ENCODE measurements at places on chromosomes 5 and 9. TPM values are rescaled to one million over a fixed set of nuclear protein-coding genes. Genes with fewer than 3 reads are reported as not detected.

OBP2B gene
- polyA plus RNA-seq = not detected

GADD45G gene
- polyA plus RNA-seq = 14.3 TPM

HRH2 gene
- 0.94 TPM for polyA plus RNA-seq

ROPN1L gene
- polyA plus RNA-seq = 0.25 TPM

HAVCR1 gene
- not detected for polyA plus RNA-seq

C5orf47 gene
- not detected for polyA plus RNA-seq

NR5A1 gene
- not detected for polyA plus RNA-seq

TPD52L3 gene
- not detected for polyA plus RNA-seq

GRCh38 chr5:107146901-107147300 is 523.8 kb downstream of the EFNA5 start:
- DNase-seq = no peak

GRCh38 chr9:68530618-68531017 is 10.1 kb downstream of the TMEM252 start:
- DNase-seq = no peak

GRCh38 chr9:130680836-130681768 is 12.5 kb upstream of the EXOSC2 start:
- peak; percentile 66 for DNase-seq

DNA sequence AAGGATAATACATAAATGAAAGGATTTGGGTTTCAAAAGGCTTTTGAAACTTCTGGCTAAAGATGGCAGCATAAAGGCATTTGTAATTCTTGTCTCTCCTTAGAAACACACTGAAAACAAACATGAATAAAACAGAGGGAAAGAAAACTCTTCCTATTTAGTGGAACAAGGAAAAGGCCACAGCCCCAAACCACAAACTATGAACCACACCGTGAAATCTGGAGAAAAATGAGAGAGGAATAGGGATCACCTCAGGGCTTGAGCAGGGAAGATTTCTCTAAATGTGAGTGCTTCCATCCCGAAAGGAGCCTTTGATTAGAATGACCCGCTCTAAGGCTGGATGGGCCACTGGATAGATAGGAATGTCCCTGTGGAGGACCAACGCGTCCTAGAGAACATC is 119.6 kb downstream of the SEC61B start:
- no peak for DNase-seq

DNA sequence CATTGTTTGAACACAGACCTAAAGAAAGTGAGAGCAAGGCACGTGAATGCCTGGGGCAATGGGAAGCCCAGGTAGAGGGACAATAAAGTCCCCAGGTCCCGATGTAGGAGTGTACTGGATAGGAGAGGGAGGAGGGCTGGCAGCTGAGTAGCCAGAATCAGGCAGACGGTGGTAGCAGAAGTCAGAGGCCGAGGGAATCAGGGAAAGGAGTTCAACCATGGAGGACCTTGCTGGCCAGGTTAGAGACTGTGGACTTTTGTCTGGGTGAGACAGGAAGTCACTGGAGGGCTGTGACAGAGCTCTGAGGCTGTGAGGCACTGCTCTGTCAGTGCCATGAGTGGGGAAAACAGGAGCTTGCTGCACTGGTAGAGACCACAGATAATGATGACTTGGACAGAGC is 248.2 kb downstream of the EFNA5 start:
- no peak for DNase-seq

DNA sequence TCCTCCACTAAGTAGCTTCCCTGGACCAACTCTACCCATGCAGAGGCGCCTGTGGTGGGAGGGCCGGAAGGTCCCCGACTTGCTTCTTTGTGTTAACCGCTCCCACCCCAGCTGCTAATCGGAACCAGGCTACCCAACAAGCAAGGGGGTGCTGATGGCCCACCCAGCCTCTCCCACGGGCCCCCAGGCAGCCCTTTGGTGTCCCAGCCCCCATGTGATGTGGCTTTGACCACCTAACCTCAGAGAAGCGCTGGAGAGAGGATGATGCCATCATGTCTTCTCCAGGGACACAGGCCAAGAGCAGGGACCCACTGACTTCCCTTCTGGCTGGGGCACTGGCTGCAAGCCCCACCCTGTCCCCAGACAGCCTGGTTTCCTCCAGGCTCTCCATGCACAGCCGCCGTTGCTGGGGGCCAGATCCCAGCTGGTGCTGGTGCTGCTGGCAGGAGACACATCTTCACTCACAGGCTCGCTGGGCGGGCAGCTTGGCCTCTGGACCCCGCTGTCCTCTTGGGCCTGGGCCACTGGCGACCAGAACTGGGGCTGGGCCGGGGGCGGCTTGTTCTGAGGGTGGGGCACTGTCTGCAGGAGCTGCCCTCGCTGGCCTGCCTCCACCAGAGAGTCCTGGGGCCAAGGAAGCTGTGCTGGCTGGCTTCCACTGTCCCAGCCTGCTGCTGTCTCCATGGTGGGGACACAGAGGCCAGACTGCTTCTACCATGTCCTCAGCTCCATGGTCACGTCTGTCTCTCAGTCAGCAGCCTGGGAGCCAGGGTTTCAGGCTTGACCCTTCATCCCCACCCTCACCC is 27.8 kb downstream of the LAMC3 start:
- DNase-seq = no peak

DNA sequence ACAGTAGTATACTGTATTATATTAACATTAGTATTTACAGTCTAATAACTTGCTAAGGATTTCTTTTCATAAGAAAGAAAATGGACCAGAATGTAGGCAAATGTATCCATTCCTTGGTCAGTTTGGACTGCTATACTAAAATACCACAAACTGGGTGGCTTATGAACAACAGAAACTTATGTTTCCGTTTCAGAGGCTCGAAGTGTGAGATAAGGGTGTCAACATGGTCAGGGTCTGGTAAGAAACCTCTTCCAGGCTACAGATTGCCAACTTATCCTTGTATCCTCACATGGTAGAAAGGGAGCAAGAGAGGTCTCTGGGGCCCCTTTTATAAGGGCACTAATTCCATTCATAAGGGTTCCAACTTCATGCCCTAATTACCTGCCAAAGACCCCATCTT is 9.2 kb upstream of the ESM1 start:
- no peak for DNase-seq

GRCh38 chr9:78278177-78278777 is 18.6 kb upstream of the PSAT1 start:
- no peak for DNase-seq

GRCh38 chr9:9951556-9952160 is 661.1 kb downstream of the PTPRD start:
- DNase-seq = no peak

DNA sequence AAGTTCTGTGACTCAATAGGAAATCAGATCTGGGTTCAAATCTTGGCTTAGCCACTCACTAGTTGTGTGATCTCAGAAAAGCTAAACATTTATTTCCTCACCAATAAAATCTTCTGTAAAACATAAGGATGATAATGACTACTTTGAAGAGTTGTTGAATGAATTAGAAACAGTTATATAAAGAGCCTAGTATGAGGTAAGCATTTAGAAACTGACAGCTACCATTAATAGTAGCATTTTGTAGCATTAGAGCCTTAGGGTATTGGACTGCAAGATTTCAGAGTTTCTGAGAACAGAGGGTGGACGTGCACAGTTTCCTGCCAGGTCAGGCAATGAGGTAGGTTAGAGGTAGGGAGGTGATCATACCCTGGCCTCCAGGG is 293.2 kb downstream of the CWC27 start:
- DNase-seq = no peak

DNA sequence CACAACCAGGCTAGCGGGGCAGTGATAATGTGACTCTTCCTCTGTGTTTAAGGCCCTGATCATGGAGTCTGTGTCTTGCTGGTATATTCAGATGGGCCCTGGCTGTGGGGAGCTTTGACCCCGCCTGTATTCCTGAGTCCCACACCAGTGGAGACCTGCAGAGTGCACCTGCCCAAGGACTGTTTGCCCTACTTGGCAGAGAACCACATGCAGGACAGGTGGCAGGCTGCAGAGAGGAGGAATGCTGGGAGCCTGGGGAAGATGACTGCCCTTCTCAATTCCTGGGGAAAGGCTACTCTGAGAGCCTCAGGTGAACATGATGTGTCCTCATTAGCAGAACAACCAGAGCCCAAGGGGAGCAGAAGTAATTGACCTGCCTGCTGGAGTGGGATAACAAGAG is 36.2 kb downstream of the IARS1 start:
- DNase-seq = no peak

DNA sequence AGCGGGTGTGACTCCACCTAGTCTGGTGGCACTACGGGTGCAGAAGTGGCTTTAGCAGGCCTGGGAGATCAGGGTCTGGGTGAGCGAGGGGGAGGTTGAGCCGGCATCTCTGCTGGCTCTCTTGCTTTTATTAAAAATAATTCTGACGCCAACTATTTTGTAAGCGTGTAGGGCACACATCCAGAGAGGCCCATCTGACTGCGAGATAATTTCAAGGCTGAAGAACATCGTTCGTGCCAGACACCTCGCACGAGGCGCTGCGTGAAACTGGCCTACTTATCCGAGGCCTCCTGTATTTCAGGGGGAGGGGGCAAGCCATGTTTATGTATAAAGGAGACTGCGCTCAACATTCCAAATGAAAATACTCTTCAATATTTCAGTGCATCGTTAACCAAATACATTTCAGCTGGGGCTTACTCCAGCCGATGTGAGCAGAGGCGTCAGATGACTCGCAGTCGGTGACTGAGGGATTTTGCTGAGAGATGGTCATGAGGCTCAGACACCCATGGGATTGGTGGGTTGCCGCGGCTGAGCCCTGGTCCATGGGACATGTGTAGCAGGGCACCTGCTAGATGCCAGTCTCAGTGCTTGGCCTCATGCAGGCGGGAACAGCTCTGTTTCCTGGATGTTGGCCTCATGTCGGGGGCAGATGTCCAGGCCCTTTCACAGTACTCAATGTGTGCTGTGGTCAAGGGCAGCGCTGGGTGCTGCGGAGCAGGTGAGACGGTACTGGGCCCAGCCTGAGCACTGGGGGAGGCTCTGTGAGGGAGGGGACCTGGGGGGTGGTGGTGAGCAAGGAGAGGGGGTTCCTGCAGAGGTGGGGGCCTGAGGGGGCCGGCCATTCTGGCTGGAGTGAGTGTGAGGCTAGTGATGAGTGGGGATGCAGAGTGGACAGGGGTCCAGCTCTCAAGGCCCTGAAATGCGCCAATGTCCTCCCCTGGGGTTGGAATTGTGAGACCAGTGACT is 201.5 kb downstream of the DAB2IP start:
- peak; percentile 46 for DNase-seq

- DNase-seq = no peak
Observed at GRCh38 chr9:134794663-134795370, 85.8 kb upstream of the FCN2 start.

- no peak for DNase-seq
Observed at GRCh38 chr5:98982880-98983279, 54.1 kb upstream of the CHD1 start.

DNA sequence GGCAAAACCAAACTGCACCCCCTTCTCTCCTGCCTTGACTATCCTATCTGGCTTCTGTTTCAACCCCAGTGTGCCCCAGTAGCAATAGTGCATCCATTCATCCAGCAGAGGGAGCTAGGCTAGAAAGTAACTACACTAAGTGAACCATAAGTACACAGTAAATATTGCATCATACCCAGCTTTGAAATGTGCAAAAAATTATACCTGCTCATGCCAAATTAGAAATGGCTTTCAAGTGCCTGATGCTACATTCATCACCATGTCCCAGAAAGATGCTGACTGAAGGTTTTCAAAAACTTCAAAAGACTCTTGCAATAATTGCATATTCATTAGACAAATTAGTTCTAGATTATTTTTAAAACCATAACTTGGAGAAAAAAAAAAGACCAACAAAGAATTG is 153.5 kb downstream of the PRELID2 start:
- DNase-seq = no peak

DNA sequence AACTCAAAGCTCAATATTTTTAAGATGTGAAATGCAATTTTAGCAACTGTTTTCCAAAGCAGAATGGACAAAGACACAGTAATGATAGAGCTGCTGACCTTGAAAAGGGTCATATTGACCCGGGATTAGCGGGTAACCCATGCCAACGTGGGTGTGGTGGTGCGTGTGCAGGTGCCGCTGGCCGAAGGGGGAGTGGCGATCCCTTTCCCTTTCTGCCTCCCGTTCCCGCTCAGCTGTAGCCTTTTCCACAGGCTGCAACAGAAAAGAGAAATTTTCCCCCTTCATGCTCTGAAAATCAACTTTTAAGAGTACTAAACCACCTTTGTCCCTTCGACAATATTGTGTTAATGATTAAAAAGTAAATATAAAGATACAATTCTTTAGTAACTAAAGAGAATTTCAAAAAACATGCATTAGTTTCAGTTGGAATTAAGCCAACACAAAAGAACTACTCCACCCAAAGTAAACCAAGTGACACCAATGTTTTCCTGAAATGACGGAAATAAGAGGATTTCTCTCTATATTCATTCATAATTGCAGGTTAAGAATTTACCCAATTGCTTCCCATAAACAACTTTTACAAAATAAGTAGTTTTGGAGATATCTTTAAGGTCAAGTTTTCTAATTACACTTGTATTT is 105.2 kb downstream of the ZNF608 start:
- no peak for DNase-seq

DNA sequence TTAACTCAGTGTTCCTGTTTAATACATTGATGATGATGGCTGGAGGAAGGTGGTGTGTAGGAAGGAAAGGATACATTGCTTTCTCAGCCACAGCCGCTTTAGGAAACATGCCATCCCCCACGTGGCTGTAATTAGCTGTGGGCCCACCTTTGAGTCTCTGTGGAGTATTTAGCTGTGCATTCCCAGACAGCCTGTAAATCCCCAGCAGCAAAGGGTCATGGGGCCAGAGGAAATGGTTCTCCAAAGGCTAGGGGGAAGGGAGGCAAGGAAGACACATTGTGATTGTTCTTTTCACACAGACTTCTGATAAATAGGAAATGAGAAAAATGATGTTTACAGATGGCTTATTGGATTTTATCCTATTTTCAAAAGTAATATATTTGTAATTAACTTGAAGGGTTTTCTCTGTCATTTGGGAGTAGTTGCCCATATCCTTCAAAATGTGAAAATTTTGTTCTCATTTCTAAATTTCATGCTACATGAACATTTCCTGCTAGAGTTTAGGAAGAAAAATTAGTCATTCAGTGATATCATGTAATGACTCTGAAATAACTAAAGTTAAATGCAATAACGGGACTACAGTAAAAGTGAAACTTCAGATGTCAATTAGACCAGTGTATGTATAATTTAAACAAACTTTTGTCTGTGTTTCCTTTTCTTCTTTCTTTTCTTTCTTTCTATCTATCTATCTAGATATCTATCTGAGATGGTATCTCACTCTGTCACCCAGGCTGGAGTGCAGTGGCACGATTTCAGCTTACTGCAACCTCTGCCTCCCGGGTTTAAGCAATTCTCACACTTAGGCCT is 24.3 kb upstream of the F2R start:
- DNase-seq = peak; percentile 14

GRCh38 chr5:76813982-76814562 is 4.8 kb upstream of the F2RL1 start:
- DNase-seq = no peak

DNA sequence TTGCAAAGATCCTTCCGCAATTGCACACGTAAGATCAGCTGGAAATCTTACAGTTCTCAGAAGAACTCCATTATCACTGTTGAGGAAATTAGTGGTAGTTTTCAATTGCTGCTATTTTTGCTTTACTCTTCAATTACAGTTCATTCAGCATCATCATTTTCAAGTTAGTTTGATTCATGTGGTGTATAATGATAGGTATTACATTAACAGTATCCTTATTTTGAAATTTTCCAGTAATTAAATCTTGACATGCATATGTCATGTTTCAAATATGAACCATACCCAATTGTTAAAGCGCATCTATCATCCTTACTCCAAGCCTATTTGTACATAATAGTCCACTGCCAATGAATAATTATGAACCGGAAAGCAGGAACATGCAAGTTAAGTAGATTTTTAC is 60.3 kb downstream of the NR6A1 start:
- no peak for DNase-seq

Data from hindlimb muscle (tissue), 1 donor.